ENCODE measurements at places on chromosomes 5 and 9. TPM values are rescaled to one million over a fixed set of nuclear protein-coding genes. Genes with fewer than 3 reads are reported as not detected.

The ZNF608 gene
- total RNA-seq = 38.7 TPM

The FGF10 gene
- 0.75 TPM for total RNA-seq

The CBY3 gene
- total RNA-seq = not detected

DNA sequence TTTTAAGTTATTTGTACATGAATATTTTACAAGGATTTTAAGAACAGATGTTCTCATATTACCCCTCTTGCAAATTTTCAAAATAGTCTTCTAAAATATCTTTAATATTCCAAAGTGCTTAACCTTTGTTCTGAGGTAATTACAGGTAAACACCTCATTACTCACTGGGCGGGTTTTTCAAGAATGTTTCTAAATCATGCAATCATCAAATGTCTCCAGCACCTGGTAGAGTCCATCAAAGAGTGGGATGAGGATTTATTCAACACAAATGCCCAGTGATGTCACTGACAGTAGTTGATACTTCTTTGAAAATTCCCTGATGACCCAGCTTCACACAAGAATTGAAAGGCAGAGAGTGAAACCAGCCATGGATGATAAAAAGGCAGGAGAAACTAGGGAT lies 114.4 kb downstream of the SEC61B start:
- DNase-seq = no peak

- no peak for DNase-seq
Observed at GRCh38 chr5:115774684-115775083, 41.8 kb downstream of the CDO1 start.

Data from right atrium auricular region (tissue), 2 donors.